Activated CD8-positive, alpha-beta memory T cell treated with anti-CD3 and anti-CD28 coated beads for 1 hour (primary cell): ENCODE measurements at places on chromosomes 4 and X.

DNA sequence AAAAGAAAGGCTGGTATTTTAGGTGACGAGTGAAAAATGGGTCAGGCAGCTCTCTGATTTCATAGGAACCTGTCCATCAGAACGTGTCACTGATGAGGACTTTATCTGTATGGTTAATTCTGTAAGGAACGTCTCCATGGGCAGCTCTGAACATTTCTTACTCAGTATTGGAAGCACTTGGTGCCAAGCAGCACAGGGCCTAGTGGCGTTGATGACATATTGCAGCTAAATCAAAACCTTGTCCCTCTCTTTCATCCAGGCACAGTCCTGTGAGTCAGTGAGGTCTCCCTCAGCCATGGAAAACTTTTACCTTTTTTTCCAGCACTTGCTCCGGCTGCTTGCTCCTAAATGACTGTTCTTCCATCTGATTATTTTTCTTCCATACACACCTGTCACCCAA is 301.9 kb downstream of the DHX15 start:
- no peak for DNase-seq

DNA sequence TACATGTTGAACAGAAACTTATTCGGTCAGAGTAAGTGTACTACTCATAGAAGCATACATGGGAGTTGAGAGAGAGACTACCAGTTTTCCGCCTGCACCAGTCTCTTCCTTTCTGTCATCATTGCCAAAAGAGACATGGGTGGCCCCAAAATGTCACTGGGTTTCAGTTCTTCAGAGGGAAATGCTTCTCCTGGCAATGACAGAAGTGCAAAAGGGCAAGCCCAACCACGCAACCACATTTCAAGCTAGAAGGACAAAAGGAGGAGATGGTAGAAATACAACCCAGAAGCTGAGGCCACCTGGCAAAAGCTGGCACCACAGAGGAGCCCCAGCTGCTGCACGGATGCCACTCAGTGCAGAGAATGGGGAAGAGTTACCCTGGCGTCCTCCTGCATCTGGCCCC is 320.1 kb downstream of the BCOR start:
- no peak for DNase-seq

DNA sequence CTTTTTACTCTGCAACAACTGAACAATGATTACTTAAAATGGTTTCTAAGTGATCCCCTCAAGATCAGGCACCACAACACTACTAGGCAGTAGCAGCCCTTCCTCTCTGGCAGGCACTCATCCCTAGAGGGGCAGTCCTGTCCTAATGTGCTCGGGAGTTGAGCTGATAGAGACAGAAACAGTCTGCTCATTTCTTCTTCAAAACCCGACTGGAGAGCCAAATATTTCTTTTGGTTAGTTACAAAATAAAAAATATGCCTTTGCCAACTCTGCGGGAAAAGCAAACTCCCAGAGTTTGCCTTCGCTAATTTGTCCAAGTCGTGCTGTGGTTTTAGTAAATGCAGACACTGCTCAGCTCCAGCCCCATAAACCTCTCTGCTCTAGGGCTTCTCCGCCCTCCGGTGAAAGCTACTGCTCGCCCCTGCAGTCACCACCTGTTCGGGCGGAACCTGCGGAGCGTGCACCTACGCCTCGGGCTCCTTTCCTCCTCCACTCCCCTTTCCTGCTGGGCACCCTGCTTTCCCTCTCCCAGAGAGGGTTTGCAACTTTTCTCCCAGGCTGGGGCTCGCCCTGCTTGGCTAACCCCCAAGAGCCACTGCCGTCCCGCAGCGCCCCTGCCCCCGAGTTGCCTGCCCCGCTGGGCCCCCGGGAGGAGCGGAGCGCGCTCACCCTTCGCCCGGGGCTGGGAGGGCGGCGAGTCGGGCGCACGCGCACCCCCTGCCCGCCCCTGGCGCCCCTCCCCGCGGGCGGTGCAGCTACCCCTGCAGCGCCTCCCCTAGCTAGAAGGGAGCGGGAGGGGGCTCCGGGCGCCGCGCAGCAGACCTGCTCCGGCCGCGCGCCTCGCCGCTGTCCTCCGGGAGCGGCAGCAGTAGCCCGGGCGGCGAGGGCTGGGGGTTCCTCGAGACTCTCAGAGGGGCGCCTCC is at the start of gene NPNT:
Gene NPNT, plus strand, starts transcription at position 812 of the 923 bp plus-strand sequence. CDS start 182 bp downstream, outside the sequence.
- DNase-seq, result no peak

DNA sequence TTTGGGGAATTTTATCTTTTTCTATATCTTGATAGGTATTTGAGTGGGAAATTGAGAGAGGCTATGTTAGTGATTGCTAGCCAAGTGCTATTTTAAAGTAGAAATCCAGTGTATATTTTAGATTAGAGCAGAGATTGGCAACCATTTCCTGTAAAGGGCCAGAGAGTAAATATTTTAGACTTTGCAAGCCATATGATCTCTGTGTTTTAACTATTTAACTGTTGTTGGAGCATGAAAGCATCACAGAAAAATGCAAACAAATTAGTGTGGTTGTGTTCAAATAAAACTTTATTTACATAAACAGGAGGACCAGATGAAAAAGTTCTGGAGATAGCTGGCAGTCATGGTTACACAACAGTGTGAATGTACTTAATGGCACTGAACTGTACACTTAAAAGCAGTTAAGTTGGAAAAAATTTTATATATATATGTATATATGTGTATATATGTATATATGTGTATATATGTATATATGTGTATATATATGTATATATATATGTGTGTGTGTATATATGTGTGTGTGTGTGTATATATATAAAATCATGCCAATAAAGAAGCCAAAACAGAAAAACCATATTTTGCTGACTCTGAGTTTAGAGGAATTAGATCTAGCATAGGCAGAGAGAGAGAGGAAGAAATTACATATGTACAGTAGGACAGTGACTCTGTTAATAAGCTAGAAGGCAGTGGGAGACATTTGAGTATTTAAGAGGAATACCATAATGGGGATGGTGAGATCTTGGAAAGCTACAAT is 83.4 kb downstream of the TMEM164 start:
- DNase-seq, result no peak

DNA sequence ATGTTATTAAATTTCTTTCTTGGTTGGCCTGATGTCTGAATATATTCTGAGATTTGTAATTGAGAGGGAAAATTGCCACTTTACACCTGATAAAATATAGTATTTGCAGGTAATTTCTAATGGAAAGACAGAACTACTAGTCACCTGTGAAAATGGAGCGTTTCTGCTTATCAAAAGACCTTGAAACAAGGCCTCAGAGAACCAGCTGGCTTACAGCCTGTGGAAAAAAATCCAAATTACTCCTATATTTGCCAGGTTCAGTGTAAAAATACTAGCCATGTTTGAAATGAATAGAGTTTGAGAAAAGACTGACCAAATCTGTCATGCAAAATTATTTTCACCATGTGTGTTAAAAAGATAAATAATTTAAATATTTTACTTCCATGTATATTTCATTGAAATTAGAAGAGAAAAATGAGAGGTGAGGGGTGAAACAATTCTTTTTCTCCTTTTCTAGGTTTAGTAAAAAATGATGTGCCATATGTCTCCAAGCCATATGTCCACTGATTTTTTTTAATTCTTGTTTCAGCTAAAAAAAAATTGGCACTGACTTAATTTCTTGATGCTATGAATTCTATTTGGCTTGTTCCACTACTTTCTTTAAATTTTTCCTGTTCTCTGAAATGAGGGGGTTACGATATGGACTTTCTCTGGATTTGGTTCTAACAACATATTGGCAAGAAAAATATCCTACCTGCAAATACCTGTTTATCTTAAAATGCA is 464.9 kb downstream of the GRXCR1 start:
- DNase-seq, result no peak

- DNase-seq, result no peak
These were observed 265.4 kb upstream of the ADGRL3 start for GRCh38 chr4:60934566-60935295.

DNA sequence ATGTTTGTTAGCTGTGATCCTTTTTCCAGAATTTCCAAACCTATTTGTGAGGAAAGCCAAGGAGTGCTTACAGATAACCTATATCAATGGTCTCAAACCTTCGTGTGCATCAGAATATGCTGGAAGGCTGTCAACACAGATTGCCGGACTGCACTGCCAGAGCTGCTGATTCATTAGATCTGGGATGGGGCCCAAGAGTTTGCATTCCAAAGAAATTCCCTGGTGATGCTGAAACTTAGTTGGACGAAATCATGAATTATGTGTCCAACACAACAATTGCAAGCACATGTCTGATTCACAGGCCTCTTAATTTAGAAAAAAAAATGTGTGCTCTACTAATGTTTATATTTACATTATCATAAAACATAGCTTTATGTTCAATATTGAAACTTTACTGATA is 544.0 kb upstream of the AMOT start:
- DNase-seq, result no peak

DNA sequence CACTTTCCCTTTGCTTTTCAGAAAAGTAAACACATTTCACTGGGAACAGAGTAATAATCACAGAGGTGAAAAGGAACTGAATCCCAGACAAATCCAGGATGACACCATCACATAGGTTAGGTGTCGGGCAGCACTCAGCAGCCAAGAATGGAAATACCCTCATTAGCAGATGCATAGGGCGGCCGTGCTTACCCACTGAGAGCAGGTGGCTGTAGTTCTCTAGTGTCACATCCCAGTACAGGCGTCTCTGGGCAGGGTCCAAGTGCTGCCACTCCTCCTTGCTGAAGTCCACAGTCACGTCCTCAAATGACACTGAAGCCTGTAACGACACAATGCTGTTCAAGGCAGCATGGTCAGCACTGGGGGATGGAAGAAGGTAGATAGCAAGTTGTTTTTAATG is 26.9 kb downstream of the ZNF41 start:
- DNase-seq, result no peak

DNA sequence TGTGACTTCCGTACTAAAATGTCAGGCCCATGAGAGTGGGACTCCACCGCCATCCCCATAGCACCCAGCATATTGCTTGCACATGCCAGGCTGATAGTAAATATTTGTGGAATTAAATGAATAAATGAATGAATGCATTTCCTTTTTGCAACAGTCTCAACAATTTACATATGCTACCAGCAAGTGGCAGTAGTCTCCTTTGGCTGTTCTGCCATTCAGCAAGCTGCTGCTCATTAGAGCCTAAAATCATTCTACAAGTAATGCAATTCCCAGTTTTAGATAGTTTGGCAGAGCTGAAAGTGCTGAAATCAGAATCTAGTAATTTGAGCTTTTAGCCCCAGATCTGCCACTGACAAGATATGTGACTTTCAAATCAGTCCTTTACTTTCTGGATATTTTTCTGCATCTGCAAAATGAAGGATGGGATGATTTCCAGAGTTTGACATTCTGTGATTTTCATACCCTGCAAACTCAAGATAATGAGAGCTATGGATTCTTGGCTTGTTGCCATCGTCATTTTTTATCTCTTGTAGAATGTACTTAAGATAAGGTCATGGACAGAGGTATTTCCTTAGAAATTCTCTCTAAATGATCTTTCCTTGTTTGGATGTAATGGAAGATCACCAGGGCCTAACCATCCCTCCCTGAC is 35.7 kb upstream of the INTS6L start:
- DNase-seq, result no peak

DNA sequence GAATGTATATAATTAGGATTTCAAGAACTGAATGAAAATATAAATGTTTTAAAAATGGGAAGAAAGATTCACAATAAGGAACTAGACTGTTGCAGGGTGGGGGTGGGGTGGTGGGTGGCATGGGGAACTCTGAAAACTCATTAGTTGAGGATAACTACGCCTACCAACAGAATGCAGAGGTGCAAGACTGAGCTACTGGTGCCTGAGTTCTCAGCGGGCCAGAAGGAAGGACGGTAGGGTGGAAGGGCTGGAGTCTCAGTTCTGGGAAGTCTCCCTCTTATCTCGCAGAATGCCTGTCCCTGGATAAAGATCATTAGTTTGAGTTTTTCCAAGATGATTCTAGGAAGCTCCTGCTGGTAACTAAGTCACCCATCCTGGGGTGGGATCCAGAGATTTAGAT is 1.3 kb upstream of the SOD3 start:
- DNase-seq, result no peak

- no peak for DNase-seq
These were observed 283.6 kb upstream of the PCDH10 start for GRCh38 chr4:132865458-132865857.

- no peak for DNase-seq
These were observed 65.9 kb downstream of the FAT1 start for GRCh38 chr4:186657764-186658163.

DNA sequence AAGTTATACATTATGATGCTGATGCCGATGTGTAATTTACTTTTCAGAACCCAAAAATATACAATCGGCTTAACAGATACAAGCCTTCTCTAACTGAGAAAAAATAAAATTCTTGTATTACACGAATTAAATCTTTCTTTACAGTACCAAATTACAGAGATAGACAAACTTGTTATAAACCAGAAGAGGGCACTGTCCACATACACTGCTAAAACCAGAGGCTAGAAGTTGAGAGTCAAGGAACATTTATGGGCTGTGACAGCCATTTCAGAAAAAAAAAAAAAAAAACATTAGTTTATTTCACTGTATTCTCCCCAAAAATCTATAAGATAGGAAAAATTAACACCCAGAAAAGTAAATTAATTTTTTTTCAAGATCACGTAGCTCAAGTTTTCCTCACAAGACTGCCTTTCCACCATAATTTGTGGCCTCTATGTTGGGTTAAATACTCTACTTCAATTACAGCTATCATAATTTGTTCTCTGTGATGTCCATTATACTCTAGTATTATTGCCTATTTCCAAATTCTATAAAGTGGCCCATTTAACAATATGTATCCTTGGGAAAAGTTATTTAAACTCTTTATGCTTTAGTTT is 12.0 kb downstream of the EREG start:
- no peak for DNase-seq

- DNase-seq, result no peak
These were observed 164.3 kb downstream of the PDHA2 start for GRCh38 chr4:96003951-96004740.

GRCh38 chrX:22538580-22538979 is 265.9 kb downstream of the CBLL2 start:
- no peak for DNase-seq

DNA sequence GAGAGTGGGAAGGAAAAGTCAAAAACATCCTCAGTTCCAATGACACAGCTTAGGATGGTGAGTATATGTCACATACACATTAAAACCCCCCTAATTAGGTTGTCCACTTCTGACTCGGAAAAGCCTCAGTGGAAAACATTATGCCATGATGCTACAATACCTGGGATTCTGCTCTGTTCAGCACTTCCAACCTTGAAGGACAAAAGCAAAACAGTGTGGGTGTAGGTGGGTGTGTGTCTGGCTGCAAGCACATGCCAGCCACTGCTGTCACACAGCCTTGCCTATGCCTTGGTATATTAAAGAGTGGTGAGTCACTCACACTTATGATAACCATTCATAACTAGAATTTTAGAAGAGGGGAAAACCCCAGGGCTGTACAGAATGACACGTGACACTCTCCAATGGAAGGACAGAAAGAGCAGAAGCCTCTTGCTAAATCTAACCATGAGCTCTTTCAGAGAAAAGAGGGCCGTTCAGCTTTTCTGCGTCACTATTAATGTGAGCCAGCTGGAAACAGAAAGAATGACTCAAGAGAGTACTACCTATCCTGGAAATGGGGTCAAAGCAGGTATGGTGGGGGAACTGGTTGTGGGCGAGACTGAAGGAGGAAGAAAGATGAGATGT is 159.6 kb downstream of the TET2 start:
- no peak for DNase-seq
